Smooth muscle cell of the pulmonary artery (primary cell): ENCODE measurements at places on chromosomes 4 and X. TPM values are rescaled to one million over a fixed set of nuclear protein-coding genes. Genes with fewer than 3 reads are reported as not detected.

The TMSB15A gene
- 0.73 and 2.5 TPM in 2 replicates for total RNA-seq

The FREM3 gene
- total RNA-seq: 0.03 and 0.07 TPM in 2 replicates

The CXCL6 gene
- total RNA-seq: 19.6 and 184 TPM in 2 replicates

The F8A3 gene
- 1.5 and 1.7 TPM in 2 replicates for total RNA-seq

The NAAA gene
- 35.7 and 51.2 TPM in 2 replicates for total RNA-seq

The PNCK gene
- total RNA-seq: 0.72 and 3.1 TPM in 2 replicates

The LONRF3 gene
- total RNA-seq: 0.65 and 1.7 TPM in 2 replicates

The CYLC1 gene
- total RNA-seq: not detected in 2 replicates

The DACH2 gene
- not detected in 2 replicates for total RNA-seq

The SMIM10 gene
- 4.1 and 7.3 TPM in 2 replicates for total RNA-seq

The FGFBP2 gene
- total RNA-seq: not detected in 2 replicates

The DOK7 gene
- 0.07 and 0.20 TPM in 2 replicates for total RNA-seq

The BMPR1B gene
- 0.53 and 0.72 TPM in 2 replicates for total RNA-seq

The CFP gene
- total RNA-seq: 0.07 and 0.10 TPM in 2 replicates

The NUDT10 gene
- total RNA-seq: 1.2 TPM in 2 replicates

The AFF2 gene
- total RNA-seq: 0.07 and 0.26 TPM in 2 replicates

The C4orf36 gene
- total RNA-seq: 0.20 and 0.33 TPM in 2 replicates
